Placental epithelial cell (primary cell): ENCODE measurements at places on chromosomes 12 and 14. TPM values are rescaled to one million over a fixed set of nuclear protein-coding genes. Genes with fewer than 3 reads are reported as not detected.

AKAP6 gene
- 2.5 and 2.7 TPM in 2 replicates for total RNA-seq

LGR5 gene
- 4.4 and 7.5 TPM in 2 replicates for total RNA-seq

BHLHE41 gene
- total RNA-seq: 0.22 and 1.2 TPM in 2 replicates

GLIPR1L2 gene
- 0.11 and 0.79 TPM in 2 replicates for total RNA-seq

SPRYD3 gene
- 26.7 and 33.4 TPM in 2 replicates for total RNA-seq

ATXN3 gene
- 25.5 and 25.9 TPM in 2 replicates for total RNA-seq

SMIM41 gene
- 0.39 TPM in 1 of 2 replicates, not detected in the other for total RNA-seq

OASL gene
- not detected in 2 replicates for total RNA-seq

GPRC5A gene
- 34.2 and 41.6 TPM in 2 replicates for total RNA-seq

TTLL5 gene
- 29.3 and 42.4 TPM in 2 replicates for total RNA-seq

RHOJ gene
- total RNA-seq: 0.39 and 0.76 TPM in 2 replicates

CLEC1B gene
- under 0.01 and 0.33 TPM in 2 replicates for total RNA-seq

CCDC177 gene
- not detected in 2 replicates for total RNA-seq

DAO gene
- not detected in 2 replicates for total RNA-seq

MYO1H gene
- 0.76 and 1.2 TPM in 2 replicates for total RNA-seq

SLC4A8 gene
- 14.1 and 14.9 TPM in 2 replicates for total RNA-seq

GABARAPL1 gene
- 66.9 and 115 TPM in 2 replicates for total RNA-seq

PRB2 gene
- total RNA-seq: not detected in 2 replicates

RTL1 gene
- total RNA-seq: not detected in 2 replicates

AVPR1A gene
- 0.33 and 0.39 TPM in 2 replicates for total RNA-seq

PRKCH gene
- 35.3 and 47.4 TPM in 2 replicates for total RNA-seq

TAS2R7 gene
- 0.39 TPM in 1 of 2 replicates, not detected in the other for total RNA-seq

HCAR2 gene
- 0.39 and 0.54 TPM in 2 replicates for total RNA-seq

IL22 gene
- total RNA-seq: not detected in 2 replicates

LHX5 gene
- total RNA-seq: under 0.01 and 1.2 TPM in 2 replicates

LRFN5 gene
- total RNA-seq: 0.39 and 0.87 TPM in 2 replicates

NKX2-1 gene
- total RNA-seq: not detected in 2 replicates

GNG2 gene
- total RNA-seq: under 0.01 TPM in 1 of 2 replicates, not detected in the other

SLC10A1 gene
- not detected in 2 replicates for total RNA-seq

YY1 gene
- total RNA-seq: 47.1 and 52.8 TPM in 2 replicates

FOXN4 gene
- total RNA-seq: not detected in 2 replicates

FZD10 gene
- total RNA-seq: 0.87 TPM in 1 of 2 replicates, not detected in the other

AJUBA gene
- 31.0 and 70.4 TPM in 2 replicates for total RNA-seq

C14orf132 gene
- 0.11 and 0.79 TPM in 2 replicates for total RNA-seq

MMP17 gene
- total RNA-seq: 1.2 and 2.0 TPM in 2 replicates

TRMT5 gene
- total RNA-seq: 9.8 and 10.1 TPM in 2 replicates

JKAMP gene
- 48.3 and 90.8 TPM in 2 replicates for total RNA-seq

SOX5 gene
- 1.1 TPM in 1 of 2 replicates, not detected in the other for total RNA-seq

MSRB3 gene
- total RNA-seq: 11.8 and 15.9 TPM in 2 replicates

GLT8D2 gene
- total RNA-seq: 11.6 and 29.4 TPM in 2 replicates

OTOGL gene
- total RNA-seq: not detected in 2 replicates

CCDC38 gene
- total RNA-seq: under 0.01 and 0.11 TPM in 2 replicates

GAS2L3 gene
- total RNA-seq: 2.7 and 4.4 TPM in 2 replicates

ZC2HC1C gene
- total RNA-seq: under 0.01 and 1.1 TPM in 2 replicates

MYH6 gene
- total RNA-seq: not detected in 2 replicates

KHNYN gene
- 143 and 152 TPM in 2 replicates for total RNA-seq

PROX2 gene
- not detected in 2 replicates for total RNA-seq

TRIAP1 gene
- total RNA-seq: 15.3 and 33.8 TPM in 2 replicates

PLEKHG7 gene
- total RNA-seq: not detected in 2 replicates

ASIC1 gene
- total RNA-seq: 0.65 and 1.2 TPM in 2 replicates

AMDHD1 gene
- 0.39 and 0.76 TPM in 2 replicates for total RNA-seq

COX8C gene
- 0.39 TPM in 1 of 2 replicates, not detected in the other for total RNA-seq

BLTP3B gene
- 12.2 and 19.7 TPM in 2 replicates for total RNA-seq
